ENCODE measurements at places on chromosomes 2 and 18.

DNA sequence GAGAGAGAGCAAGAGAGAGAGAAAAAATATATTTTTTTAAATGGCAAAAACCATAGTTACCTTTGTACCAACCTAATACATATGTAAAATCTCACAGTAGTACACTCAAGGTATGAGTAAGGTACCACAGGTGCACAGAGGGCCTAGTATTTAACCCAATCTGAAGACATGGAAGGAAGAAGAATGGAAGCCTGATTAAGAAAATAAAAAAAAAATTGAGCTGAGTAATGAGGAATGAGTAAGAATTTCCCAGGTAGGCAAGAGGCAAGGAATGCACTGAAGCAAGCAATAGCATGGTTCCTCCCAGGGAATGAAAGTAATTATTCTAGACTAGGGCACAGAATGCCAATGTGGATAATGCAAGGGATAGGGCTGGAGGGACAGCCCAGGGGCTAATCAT lies 294.2 kb downstream of the FIGN start:
- DNase-seq, result no peak

DNA sequence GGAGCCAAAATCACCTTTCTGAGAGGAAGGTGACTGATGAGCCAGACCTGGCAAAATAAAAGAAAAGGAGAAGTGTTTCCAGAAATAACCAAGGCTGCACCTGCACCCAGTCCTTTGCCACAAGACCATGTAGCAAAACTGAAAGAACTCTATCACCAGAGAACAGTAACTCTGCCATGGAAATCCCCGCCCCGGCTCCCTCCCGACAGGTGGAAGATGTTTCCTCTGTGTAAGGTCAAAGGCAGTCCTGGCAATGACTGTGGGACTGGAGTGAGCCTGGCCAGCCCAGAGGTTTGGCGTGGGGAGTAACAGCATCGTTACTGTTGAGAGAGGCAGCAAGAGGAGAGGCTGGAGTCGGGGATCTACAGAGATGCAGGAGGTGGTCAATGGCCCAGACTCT lies 42.3 kb downstream of the SPRED2 start:
- no peak for DNase-seq

DNA sequence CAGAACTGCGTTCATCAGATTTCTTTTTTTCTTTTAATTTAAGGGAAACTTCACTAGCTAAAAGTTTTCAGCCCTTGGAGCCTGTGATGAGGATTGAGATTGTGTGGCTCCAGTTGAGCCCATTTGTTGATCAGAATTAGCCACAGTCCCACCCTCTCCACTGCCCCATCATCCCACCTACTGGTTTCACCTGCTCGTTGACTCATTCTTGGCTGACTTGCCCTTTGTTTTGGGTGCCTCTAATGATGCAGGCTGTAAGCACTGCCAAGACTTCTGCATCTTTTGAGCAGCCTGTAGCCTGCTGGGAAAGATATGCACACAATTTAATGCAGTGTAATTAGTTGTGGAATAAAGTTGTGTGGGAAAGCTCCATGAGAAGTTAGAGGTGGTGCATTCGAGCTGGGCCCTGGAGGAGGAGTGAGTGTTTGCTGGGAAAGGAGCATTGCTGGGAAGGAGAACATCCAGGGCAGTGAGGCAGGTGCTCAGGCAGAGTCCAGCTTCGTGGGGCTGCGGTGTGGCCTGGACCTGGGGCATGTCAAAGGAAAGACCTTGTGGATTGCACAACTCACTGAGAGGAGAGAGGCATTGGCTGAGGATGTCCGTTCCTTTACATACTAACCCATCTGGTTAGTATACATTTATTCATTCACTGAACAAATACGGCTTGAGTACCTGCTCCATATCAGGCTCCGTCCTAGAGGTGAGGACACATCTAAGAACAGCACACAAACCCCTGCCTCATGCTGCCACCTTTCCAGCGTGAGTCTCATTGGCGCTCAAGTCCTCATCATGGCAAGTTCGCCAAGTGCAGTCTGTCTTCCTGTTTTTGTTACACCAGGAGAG lies 18.2 kb downstream of the ASPRV1 start:
- DNase-seq, result no peak

DNA sequence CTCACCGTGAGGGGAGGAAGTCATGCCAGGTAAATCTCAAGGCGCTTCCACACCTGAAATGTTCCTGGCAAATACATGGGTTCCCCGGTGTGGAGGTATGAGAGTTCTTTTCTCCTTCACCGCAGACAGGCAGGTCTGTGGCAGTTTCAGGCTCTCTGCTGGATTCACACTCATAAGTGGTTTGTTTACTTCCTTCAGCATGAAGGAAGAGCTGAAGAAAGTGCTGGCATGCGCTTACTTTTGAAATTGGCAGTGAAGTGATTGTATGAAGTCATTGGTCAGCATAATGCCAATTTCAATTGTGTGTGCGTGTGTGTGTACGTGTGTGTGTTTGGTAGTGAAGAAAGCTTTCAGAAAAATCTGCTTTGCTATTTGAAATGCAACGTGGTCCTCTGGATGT lies 43.4 kb downstream of the RNF144A start:
- DNase-seq, result no peak

GRCh38 chr18:13232086-13232917 lies 13.7 kb downstream of the LDLRAD4 start:
- DNase-seq, result no peak

GRCh38 chr18:21163647-21164547 lies 52.3 kb upstream of the ROCK1 start:
- no peak for DNase-seq

DNA sequence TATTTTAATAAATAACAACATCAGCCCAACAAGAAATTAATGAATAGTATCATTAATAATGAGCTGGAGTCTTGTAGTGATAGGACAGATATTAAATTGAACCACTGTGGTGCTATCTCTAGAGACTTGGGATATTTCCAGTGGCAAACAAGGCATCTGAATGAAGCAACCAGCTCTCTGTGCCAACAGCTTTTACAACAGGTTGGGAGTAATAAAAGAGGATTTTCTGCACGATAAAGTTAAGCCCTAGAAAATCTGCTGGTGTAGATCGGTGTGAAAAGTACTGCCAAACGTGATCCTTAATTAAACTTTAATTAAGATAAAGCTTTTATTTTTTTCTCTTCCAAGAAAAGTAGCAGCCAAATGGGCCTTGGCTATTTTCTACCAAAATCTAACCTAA lies 385.5 kb downstream of the NR4A2 start:
- DNase-seq, result no peak

GRCh38 chr18:48942554-48943261 lies 8.1 kb downstream of the SMAD7 start:
- DNase-seq, result no peak

DNA sequence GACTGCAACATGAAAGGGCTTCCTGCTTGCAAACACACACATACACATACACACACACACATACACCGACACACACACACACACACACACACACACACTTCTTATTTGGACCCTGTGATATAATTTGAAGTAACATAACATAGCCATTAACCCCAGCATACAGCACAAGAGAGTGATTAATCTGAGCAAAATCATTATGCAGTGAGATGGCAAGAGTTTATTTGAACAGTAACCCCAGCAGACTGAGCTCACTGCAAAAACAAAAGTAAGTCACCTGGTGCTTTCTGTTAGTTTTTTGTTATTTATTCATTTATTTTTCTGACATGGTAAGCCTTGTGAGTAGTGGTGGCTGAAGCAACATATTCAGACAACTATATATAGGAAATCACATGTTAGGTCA lies 93.7 kb downstream of the NOL4 start:
- DNase-seq, result no peak

DNA sequence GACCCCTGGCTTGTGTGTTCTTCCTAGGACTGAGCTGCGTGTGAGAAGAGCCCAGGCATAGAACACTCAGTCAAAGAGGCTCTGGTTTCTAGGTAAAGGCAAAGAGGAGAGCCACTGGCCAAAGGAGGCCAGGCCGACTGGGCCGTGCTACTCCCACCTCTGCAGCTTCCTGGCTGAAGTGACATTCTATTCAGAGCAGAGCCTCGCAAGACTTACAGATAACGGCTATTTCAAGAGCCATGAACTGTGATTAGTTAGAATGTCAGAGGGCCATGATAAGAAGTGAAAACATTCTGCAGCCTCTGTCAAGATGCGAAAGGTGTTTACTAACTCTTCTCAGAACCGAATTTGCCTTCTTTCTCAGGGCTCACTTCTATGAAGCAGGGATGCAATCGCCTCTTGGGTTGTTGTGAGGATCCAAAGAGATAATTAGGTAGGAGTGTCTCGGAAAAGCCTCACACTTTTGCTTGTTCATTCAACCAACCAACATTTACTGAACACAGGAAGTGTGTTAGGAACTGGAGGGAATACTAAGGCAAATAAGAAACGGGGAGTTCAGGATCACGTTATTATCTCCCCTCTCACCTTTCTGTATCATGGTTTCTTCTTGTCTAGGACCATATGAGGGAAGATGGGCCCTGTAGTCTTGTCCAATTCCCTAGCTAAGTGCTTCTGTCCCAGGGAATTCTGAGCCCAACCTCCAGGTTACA lies 3.4 kb upstream of the DNAJC5G start:
- DNase-seq, result no peak

- no peak for DNase-seq
Observed at GRCh38 chr2:105862843-105863242, 118.1 kb downstream of the NCK2 start.

DNA sequence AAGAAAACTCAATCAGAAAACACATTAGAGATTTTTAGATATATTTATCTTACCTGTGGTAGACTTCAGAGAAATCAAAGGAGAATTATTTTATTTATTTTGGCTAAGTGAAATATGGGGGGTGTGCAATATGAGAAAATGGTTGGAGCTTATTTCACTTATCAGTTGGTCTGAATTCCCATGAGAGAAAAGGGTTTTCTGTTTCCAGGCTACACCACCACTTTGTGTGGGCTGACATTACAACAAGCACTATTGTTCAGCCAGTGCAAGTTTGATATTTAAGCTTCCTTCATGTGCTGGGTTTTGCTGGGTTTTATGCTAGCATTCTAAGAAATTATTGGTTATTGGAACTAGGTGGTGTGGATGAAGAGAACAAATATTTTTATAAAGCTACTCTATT lies 33.5 kb downstream of the RMND5A start:
- no peak for DNase-seq

- DNase-seq, result peak; percentile 4
Observed at GRCh38 chr18:50218432-50219197, 23.7 kb upstream of the MYO5B start.

GRCh38 chr2:66555501-66556324 lies 120.8 kb downstream of the MEIS1 start:
- DNase-seq, result no peak

DNA sequence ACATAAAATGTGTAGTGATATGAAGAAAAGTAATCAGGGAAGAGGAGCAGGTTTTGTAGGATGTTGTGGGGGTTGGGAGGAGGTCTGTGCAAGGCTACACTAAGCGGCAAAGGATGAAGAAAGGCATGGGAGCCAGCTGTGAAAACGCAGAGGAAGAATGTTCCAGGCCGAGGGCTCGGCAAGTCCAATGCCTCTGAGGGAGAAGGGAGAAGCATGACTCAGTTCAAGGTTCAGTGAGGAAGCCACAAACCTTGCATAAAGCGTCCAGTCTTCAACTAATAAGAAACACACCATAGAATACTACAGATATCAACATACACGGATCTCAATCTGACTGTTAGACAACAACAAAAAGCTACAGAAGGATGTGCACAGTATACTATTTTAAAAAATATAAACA lies 16.2 kb downstream of the EPB41L3 start:
- DNase-seq, result no peak

- no peak for DNase-seq
Observed at GRCh38 chr2:100404411-100404810, 13.1 kb downstream of the CHST10 start.

- no peak for DNase-seq
Observed at GRCh38 chr2:219684721-219685689, 57.6 kb downstream of the SLC4A3 start.

- DNase-seq, result no peak
Observed at GRCh38 chr2:216319771-216320170, 52.5 kb downstream of the MARCHF4 start.

DNA sequence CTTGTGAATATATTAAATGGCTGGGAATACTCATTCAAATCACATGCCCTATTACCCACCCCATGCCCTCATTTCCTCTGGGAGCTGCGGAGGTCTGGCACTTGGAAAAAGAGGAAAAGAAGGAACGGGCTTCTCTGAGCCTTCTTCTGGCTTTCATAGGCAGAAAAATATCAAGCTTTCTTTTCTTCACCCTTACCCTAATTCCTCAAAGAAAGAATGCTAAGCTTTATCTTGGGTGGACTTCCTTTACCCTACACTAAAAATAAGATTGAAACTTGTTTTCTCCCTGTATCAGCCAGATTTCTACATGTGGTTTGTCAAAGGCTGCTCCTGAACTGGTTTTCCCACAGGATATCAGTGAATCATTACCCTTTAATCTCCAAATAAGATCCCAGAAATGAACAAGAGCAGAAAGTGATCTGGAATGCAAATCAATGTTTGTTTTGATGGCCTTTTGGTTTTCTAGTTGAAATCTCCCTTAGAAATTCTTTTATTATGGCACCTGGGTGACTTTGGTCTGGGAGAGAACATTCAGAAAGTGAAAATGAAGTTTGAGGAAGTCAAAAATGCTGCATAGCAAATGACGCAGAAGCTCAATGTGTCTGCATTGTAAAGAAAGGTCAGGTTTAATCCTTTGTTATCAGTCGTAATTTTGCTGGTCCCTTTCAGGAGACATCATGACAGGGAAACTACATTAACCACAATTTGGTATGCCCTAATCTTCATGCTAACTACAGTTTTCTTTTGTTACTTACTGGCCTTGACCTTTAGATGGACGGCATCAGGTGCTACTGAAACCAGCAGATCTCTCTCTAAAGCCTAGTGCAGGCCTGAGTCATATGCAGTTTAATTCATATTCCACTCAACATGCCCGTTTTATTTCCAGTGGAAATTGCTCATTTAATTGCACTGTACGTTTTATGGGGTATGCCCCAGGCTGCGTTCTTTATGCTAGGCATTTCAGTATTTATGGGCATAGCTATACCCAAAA lies 46.6 kb upstream of the HNRNPA3 start:
- no peak for DNase-seq

DNA sequence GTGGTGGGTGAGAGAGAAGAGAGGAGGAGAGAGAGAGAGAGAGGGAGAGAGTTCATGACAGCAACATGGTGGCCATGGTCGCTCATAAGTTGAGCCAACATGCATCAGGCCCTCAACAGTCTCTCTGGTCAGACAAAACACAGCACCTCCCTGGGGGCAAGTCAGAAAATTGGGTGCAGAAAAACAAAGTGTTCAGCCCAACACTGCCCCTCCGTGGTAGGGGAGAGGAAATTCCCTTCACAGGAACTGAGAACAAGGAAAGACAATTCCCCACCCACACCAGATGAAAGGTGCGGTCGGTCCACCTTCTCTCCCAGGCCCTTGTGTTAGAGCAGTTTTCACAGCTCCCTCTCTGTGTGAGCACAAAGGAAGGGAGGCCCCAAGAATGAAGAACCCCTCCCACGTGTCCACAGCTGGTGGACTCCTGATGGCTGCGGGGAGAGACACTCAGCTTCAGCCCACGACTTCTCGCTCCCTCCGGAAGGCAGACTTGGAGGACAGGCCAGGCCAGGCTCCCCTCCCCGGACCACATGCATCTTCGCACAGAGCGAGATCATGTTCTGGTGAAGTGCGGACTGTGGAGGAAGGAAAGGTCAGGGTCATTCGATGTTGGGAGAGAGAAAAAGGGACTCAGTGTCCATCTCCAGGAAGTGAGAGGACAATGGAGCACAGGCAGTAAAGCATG lies 181.7 kb downstream of the ANAPC1 start:
- DNase-seq, result no peak
